ENCODE measurements at places on chromosomes 3 and 15.

- no peak for DNase-seq
These were observed 7.4 kb downstream of the GOLM2 start for GRCh38 chr15:44295750-44296431.

GRCh38 chr15:92930054-92930621 lies 30.0 kb downstream of the CHD2 start:
- peak; percentile 83 for DNase-seq

DNA sequence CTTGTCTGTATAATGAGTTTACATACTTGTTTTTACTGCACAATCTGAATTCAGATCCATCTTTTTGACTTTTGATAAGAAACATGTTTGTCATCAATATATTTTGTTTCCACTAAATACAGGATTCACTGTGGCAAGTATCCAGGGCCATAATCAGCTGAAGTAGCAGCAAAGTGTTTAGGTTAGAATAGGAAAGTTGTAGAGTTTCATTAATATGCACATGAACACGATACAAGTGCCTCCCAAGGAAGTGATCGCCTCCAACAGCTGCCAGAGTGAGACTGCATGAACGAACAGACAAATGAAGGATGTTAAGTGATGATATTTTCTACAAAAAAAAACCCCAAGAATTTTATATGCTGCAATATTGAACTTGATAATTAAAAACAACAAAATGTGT lies 204.3 kb downstream of the TBL1XR1 start:
- DNase-seq: no peak

DNA sequence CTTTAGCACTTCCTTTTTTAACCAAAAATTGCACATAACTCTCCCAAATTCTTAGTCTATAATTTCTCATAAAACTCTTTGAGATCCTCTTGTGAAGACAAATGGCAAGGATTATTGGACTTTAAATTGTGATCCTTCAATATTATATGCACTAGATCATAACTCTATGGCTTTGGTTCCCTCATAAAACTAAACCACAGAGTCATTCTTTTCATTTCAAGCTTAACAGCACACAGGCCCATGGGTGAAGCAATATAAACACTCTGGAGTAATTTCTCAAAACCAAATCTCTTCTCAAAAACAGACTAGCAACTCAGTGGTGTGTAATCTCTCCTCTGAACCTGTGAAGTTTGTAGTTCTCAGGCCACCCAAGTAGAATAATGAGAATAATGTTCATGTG lies 171.0 kb upstream of the NECTIN3 start:
- peak; percentile 34 for DNase-seq

- DNase-seq: no peak
These were observed 40.1 kb downstream of the OXNAD1 start for GRCh38 chr3:16305111-16305541.

DNA sequence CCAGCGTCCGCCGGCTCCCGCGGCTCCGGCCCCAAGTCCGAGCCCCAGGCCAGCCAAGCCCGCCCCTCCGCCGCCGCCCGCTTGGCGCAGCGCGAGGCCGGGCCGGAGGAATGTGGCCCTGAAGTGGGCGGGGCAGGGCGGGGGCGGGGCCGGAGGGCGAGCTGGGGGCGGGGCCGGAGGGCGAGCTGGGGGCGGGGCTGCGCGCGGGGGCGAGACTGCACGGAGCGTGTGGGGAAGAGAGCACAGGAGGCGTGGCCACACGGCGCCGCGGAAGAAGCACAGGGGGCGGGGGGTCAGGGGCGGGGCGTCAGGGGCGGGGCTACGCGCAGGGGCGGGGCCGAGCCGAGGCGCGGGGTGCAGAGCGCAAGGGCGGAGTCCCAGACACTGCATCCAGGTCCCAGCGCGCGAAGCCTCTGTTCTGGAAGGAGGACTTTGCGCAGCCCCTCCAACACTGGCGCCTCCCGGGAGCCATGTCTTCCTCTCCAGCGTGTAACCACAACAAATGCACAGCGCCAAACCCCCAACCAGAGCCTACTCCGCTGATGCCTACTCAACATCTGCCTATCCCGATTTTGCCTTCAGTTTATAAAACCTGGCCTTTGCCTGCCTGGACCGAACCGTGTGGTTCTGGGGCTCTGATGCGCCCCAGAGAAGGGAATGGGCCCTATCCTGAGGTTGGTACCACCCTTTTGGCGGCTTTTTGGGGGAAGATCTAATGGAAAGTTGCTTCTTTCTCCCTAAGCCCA lies 105.5 kb downstream of the IQSEC1 start:
- DNase-seq: peak; percentile 63

- peak; percentile 95 for DNase-seq
These were observed 34.4 kb downstream of the B3GNT5 start for GRCh38 chr3:183287301-183287971.
